ENCODE measurements at places on chromosomes 12 and 14.

DNA sequence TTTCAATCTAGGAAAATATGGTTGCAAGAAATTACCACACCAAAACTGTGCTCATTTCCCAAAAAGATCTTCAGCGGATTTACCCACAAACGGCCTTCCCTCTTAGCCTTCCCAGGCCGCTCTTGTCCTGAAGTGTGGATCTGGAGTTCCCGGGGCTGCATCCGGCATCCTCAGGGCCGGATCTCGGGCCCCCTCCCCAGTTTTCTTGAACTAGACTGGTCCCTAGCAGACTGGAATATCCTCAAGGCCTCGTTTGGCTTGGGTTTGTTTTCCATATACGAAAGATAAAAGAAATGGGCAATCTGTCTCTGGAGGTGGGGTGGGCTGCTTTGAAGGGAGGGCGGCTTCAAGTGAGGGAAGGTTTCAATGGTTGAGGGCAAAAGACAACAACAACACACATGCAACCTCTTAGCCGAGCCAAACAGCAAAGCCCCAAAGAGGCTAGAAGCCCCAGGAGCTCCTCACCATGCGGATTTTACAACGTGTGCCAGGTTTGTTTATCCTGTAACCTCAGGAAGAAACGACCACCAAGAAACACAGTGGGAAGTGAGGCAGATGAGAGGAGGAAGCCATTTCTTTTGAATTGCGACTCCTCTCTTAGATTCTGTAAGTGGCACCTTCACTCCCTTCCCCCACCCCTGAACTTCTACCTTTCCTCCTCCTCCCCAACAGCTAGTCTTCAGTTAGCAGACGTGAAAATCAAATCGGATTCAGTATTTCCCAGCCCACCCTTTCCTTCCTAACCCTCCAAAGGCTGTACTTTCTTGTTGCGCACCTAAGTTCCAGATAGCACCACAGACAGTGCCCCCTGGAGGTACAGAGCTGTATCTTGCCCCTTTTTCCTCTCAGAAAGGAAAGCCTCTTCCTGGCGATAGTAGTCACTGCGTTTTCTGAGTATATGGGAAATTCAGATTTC, 2.6 kb downstream of the MYF6 start:
- no peak for DNase-seq

GRCh38 chr12:123540899-123541662, 7.6 kb upstream of the RILPL1 start:
- DNase-seq: no peak

GRCh38 chr14:74946659-74947281, 8.6 kb downstream of the PGF start:
- no peak for DNase-seq

DNA sequence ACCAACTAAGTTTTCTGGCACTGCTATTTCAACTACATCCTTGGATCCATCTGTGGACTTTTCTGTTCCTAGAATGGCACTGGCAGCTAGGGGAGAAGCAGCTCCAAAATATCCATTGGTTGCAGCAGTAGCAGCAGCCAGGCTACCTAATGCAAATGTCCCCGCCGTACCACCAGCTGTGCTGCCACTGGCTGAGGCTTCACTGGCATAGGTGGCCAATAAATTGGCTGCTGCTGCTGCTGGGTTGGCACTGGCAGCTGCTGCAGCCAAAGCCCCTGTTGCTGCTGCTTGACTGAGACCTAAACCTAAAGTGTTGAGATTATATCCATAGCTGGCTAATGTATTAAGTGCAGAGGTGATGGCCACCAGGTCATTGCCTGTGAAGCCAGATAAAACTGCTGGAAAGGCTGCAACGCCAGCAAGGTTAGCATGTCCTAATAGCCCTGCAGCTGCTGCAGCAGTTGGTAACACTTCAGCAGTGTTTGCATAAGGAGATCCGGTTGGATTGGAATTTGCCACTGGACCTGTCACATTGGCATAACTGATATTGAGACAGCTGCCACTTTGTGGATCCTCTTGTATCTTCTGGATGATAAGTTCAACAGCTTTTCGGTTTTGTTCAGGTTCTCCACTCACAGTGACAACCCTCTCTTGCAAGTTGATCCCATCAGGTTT, 149.5 kb downstream of the NOVA1 start:
- no peak for DNase-seq

DNA sequence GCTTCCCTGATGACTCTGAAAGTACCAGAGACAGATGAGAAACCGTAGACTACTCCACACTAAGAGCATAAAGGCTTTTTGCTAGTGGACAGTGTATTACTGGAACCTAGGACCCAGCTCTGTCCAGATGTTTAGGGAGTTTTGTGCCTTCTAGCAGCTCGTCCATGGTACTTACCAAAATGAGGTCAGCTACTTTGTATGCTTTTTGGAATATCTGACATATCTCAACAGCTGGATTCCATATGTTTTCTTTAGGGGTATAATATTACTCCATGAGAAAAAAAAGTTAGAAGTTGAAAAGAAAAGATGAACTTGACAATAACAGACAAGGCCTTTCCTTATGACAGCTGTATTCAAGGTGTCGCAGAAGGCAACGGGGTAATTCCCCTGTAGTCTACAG, 32.1 kb upstream of the FRMD6 start:
- DNase-seq: no peak

- DNase-seq: peak; percentile 52
Measured at GRCh38 chr14:37643701-37644100, 48.3 kb downstream of the TTC6 start.

- no peak for DNase-seq
Measured at GRCh38 chr12:16939871-16940306, 333.9 kb upstream of the LMO3 start.

DNA sequence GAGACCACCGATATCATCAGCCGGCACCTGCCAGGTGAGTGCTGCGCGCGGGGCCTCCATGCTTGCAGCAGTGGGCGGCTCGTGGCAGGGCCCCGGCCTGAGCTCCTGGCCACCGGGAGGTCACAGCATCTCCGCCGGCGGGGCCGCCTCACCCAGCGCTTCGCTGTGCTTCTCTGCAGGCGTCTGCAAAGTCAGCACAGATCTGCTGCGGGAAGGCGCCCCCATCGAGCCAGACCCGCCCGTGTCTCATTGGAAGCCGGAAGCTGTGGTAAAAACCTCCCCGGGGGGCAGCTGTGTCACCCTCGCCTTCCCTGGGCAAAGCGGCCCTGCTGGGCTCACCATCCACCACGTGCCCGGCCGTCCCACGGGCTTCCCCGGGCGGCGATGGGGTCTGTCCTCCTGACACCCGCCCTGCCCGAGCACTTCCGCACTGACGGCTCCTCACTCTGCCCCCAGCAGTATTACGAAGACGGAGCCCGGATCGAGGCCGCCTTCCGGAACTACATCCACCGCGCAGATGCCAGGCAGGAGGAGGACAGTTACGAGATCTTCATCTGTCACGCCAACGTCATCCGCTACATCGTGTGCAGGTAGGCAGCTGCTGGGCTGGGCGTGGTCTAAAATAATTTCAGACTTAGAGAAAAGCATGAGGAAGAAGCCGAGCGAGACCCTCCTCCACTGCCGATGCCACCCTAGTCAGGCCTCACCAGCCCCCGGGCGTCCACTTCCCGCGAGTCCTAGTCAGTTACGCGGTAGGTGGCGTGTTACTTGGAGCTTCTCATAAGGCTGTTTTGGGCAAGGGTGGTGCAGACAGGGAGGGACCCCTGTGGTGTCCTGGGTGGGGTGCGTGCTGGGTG, 7.1 kb downstream of the PGAM5 start:
- no peak for DNase-seq

DNA sequence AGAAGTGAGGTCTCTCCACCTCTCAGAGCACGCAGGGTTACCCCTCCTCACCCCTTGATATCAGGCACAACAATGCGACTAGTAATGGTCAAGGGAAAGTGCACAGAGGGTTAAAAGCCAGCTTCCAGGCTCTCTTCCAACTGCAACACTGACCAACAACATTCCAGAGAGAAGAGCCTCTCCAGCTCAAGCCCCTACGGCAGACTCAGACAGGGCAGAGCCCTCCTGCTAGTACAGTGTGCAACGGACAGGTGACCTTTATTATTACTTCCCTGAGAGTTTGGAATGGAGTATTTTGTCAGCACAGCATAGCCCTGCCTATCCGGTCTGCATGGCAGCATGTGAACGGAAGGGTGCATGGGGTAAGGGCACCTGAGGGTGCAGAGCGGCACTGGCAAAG, 73.0 kb downstream of the PTPN21 start:
- no peak for DNase-seq

DNA sequence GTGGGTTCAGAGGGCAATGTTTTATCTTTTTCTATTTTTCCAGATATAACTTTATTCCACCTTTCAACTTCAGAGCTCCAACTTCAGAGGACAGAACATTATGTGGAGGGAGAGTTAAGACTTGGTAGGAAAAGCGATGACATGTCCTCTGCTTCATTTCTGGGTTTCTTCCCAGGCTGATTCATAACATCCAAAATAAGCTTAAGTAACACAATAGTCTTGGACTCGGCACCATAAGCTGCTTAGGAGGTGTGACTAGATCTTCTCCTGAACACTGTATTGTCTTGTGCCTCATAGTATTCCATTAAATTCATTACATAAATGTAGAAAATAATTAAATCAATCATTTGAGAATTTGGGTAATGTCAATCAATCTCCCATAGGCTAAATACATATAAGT, 95.5 kb upstream of the PDE3A start:
- no peak for DNase-seq

DNA sequence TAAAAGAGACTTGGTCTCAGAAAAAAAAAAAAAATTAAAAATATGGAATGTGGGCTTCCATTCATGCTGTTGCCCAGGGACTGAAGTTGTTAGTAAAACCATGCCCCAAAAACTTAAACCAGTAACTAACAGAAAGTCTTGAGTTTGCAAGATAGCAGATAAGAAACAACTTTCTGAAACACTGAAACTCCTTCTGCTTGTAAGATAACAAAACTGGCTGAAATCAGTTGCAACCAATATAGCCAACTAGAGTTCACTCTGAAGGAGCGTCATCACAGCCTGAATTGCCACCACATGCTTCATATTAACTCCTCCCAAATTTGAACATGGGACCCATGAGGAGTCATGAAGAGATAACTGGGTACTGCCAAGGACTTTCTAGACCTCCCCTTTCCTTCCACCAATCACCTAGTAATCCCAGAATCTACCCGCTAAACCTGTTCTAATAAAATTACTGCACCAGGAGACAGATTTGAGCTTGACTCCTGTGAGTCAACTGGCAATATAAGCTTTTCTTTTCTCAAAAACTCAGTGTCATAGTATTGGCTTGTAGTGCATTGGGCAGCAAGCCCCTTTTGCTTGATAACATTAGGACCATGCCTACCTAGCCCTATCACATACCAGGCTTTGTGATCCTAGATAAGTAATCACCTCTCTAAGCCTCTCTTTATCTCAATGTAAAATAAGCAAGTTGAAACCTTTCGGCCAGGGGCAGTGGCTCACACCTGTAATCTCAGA, 53.6 kb downstream of the R3HDM2 start:
- DNase-seq: no peak

DNA sequence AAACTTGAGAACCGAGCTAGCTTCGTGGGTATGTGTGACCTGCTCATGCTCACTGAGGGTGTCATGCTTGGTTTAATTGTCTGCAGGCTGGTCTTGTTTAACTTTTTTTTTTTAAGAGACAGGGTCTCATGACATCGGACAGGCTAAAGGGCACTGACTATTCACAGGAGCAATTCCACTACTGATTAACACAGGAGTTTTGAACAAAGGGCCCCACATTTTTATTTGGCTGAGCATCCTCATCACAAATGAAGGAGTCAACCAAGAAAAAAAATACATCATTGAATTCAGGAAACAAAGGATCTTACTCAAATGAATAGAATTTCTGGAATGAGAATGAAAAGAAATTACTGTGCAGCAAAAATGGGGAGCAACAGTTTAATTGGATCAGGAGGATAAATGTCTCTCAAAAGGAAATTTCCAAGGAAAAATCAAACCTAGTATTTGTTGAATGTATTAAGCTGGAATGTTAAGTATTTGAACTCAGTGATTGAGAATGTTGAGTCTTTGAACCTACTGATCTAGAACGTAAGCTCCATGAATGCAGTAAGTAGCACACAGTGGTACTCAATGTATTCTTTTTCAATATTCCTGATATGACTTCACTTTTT, 20.8 kb upstream of the PYROXD1 start:
- no peak for DNase-seq

DNA sequence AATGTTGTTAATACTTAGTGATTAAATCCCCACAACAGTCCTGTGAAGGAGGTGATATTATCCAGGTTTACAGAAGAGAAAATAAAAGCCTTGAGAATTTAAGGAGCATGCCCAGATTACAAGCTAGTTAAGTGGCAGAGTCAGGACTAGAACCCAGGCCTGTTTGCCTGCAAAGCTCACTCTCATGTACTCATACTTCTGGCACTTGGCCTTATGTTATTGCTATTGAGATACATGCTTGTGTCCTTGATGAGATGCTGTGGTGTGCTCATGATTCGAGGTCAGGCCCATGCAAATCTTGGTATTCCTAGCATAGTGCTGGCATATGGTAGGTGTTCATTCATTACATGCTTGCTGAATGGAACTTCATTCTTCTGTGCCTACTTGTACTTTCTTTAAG, 7.6 kb upstream of the EID3 start:
- DNase-seq: no peak

DNA sequence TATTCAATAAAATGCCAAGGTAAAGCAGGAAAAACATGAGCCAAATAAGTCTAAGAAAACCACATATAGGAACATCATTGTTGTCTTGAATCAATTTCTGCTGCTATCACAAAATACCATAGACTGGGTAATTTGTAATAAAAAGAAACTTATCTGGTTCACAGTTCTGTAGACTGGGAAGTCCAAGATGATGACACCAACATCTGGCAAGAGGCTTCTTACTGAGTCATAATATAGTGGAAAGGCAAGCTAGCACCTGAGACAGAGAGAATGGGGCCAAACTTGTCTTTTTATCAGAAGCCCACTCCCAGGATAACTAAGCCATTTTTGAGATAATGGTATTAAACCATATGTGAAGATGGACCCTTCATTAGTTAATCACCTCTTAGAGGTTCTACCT, 975.9 kb downstream of the FLRT2 start:
- DNase-seq: no peak

- DNase-seq: no peak
Measured at GRCh38 chr12:24591079-24591626, 357.7 kb downstream of the BCAT1 start.

- peak; percentile 10 for DNase-seq
Measured at GRCh38 chr12:106780010-106780631, 5.6 kb downstream of the RIC8B start.

DNA sequence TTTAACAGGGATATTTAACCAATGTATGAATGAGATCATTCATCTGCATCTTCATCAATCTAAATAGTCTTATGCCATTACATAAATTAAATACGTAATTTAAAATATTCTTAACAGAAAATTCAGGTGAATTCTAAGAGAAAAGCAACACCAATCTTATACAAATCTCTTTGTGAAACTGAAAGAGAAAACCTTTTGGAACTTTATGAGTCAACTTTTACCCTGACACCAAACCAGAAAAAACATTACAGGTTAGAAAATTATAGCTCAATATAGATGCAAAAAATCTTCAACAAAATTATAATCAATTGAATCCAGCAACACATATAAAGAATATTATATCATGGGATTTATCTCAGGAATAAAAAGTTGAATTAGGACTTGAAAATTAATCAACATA, 3.4 kb downstream of the GLIPR1L1 start:
- DNase-seq: no peak

Measured in NCI-H1417 treated with DMSO at 0.1 percent for 48 hours (cell line).